Activated CD4-positive, CD25-positive, alpha-beta regulatory T cell (primary cell): ENCODE measurements at places on chromosomes 4 and X.

DNA sequence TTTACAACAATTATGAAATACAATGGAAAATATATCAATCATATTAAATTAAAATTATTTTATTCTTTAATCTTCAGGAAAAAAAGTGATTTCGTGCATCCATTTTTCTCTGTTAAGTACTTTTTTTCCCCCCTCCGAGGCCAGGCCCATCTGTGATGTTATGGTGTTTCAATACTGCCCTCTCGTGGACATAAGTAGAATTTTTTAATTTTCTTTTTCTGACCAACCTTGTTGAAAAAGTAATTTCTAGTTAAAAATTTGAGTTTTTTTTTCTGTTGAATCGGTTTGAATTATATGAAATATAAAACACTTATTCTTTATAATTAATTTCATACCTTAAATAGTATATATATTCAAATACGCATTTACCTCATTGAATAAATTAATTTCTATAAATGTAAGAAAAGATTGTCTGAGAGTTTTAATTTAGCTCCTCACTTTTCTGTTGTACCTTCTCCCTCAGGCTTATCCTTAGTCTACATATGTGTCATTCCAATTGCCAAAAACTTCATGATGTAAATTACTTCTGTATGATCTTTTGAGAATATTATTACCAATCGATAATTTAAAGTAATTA lies 175.8 kb upstream of the TECRL start:
- DNase-seq = no peak

- DNase-seq = no peak
These were observed 67.8 kb downstream of the HOPX start for GRCh38 chr4:56613101-56613862.

DNA sequence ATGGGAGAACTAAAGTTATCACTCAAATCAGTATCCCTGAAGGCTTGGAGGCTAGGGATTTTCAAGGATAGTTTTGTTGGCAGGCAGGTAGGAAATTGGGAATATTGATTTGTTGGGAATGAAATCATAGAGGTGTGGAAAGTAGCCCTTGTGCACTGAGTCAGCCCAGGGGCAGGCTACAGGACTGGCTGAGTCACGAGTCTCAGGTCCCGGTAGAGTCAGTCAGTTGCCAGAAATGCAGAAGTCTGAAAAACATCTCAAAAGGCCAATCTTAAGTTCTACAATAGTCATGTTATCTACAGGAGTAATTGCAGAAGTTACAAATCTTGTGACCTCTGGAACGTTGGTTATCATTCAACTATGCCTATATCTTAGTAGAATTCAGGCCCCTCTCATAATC lies 153.1 kb downstream of the GC start:
- no peak for DNase-seq

GRCh38 chrX:76617020-76617419 lies 189.5 kb downstream of the MAGEE1 start:
- no peak for DNase-seq

DNA sequence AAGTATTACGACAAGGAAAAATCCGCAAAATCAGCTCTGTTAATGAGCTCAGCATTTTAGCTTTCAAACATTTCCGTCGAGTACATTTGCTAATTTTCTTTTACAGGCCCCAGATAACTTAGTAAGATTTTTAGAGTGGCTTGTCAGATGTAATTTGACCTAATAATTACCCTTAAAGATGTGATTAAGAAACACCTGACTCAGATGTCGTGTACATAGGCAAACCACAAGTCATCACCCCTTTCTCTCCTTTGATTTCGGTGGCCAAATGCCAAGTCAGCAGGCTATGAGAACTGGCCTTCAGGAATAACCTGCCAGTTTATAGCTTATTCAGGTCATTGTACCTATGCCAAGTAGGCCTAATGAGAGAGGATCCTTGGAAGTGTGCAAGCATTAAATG lies 369.6 kb downstream of the PCDH7 start:
- no peak for DNase-seq

DNA sequence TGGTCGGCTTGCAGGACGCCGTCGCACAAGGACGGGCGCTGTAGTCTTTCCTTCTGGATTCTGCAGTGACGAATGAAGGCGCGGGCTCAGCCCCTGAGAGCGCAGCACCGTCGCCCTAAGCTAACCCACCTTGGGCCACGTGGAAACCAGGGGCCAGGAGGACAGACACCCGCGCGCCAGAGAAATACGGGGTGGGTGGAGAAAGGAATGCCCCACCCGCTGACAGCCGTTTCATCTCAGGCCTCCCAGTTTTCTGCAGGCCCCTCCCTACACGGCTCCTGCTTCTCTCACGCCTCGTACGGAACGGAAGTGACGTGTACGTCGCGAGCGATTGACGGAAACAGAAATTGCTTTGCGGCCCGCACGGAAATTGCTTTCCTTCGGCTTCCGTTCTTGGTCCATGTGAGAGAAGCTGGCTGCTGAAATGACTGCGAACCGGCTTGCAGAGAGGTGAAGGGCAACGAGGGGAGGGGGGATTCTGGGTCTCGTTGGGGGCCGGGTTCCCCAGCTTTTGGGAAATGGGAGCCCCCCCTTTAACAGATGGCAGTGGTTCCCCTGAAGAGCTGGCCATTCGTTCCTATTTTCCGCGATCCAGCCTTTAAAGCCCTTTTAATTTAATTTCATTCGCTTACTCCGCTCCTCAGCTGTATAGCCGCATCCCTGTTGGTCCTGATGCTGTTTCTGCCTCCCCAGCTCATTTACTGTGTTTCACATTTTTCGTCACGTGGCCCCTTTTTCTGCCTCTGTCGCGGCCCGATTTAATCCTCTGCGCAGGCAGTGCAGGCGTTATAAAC lies at the start of gene UTP14A:
TSS of gene UTP14A (plus strand) at position 378 of the 794 bp plus-strand sequence. CDS start at position 425, 47 bp downstream.
- DNase-seq = peak; percentile 63

DNA sequence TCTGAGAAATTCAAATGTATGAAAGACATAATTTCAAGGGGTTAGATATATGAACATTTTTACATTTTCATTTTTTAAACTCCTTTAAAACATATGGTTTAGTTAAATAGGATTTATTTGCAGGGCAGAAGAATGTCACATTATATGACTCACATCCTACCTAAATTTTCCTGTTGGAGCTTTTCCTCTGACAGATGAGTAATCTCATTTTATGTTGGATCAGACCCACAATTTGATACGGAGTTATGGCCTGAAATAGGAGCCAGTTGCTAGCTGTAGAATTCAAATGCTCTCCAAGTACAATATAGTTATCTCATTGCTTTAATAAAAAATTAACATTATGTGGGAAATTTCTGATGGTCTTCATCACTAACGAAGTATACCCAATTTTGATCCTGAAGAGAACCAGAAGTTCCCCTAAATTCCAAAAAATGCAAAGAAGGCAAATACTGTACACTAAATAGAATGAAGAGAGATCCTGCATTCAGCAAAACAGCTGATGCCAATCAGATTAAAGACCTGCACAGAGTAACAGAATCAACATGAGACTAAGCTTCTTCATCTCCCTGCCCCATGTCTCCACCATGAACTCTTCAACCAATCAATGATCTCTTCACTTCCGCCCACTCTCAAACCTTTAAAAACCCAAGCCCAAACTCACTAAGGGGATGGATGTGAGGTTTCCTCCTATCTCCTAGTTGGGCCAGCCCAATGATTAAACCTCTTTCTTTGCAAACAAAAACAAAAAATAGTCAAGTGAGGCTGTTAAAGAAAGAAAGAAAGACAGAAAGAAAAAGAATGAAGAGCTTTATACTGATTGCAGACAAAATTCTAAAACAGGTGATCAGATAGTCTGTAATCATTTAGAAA lies 10.9 kb upstream of the EXOSC9 start:
- no peak for DNase-seq

- DNase-seq = peak; percentile 74
These were observed at the start of gene BMP2K for GRCh38 chr4:78776079-78776728. Gene BMP2K, plus strand, starts transcription at chr4:78776350. Its CDS starts 194 bp downstream, at chr4:78776544.

- DNase-seq = no peak
These were observed 20.5 kb downstream of the PKD2 start for GRCh38 chr4:88027611-88028608.

DNA sequence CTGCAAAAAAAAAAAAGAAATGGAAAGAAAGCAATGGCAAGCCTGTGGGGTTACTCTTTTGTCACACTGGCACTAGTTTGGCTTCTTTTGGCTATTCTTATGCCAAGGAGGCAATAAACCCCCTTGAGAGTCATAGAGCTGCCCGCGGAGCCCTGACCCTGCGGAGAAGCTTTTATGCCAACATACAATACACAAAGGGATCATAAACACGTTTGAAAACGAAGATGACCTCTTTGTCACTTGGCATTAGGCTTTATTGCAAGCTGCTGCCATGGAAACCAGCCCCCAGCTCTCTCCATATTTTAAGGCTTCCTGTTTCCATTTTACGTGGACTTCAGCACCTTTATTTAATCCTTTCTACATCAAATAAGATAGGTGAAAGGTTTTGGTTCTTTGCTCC lies 7.6 kb downstream of the NEUROG2 start:
- no peak for DNase-seq

GRCh38 chr4:176575141-176575730 lies 217.5 kb downstream of the VEGFC start:
- no peak for DNase-seq

- DNase-seq = no peak
These were observed 176.6 kb upstream of the NR3C2 start for GRCh38 chr4:148618856-148619255.

GRCh38 chr4:84366907-84367306 lies 132.2 kb downstream of the NKX6-1 start:
- DNase-seq = no peak
